ENCODE measurements at places on chromosomes 5 and 9.

DNA sequence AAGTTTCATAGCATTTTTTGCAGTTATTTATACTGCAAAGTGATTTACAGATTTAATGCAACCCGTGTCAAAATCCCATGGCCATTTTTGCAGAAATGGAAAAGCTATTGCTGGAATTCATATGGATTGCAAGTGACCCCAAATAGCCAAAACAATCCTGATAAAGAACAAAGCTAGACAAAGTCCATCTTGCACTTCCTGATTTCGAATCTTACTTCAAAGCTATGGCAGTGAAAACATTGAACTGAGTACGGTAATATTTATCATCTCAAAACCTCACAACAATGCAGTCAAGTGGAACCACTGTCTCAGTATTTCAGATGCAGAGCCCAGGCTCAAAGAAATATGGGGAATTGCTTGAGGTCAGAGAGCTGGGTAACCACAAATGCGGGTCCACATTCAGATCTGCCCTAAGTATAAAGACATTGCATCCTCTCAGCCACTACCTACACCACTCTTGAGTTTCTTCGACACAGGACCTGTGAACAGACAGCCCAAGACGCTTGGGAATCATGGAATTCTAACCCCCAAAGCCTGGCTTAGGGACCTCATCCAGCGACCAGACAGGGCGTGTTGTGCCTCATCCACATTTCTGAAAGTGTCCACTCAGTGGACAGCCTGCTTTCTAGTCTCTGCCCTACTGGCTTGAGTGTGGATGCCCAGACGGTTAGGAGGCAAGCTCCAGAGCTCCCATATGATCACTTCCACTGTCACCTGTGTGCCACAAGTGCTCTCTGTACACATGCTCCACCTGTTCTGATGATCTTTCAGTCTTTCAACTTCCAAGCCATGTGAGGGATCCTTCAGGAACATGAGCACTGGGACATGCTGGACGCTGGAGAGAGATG lies 39.3 kb upstream of the KCNIP1 start:
- DNase-seq: no peak

- no peak for DNase-seq
Measured at GRCh38 chr5:166497496-166498104, 1793.8 kb upstream of the WWC1 start.

DNA sequence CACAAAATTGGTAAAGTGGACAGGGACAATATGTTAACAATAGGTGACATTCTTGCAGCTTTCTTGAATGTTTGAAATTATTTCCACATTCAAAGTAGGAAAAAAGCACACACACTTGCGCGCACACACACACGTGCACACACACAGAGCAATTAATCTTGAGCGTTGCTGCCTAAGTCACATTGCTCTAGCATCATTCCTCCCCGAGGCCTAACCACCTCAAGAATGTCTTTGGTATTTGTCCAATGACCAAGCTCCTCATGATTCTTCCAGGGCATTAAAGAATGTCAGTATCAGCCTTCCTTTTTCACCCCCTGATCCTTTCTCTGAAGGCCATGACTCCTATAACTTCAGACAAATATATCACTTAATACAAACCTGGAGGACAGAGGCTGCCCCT lies 198.1 kb downstream of the NPR3 start:
- DNase-seq: no peak

- DNase-seq: no peak
Measured at GRCh38 chr5:168796593-168797580, 217.7 kb upstream of the PANK3 start.

GRCh38 chr5:175457466-175457865 lies 13.5 kb upstream of the DRD1 start:
- DNase-seq: no peak

DNA sequence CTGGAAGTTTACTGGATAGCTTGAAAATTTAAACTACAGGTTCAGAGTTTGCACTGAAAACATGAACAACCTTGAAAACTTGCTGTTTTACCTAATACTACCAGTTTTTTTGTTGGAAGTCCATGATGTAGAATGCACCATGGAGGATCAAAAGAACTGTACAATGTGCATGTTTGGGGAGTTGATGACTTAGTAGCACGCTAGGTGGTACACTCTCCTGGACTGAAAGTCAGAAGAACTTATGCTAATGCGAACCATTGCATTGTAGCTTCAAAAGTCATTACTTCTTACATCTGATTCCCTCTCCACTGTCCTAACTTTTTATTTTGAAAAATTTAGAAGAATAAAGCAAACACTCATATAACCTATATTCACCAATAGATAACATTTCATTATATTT lies 211.0 kb downstream of the OSTF1 start:
- DNase-seq: no peak

- peak; percentile 81 for DNase-seq
Measured at GRCh38 chr9:68704814-68705530, at the start of gene PIP5K1B. TSS of gene PIP5K1B (plus strand) at chr9:68705240. CDS start at chr9:68822615, 117,375 bp downstream.

GRCh38 chr5:15746833-15747232 lies 246.9 kb downstream of the FBXL7 start:
- no peak for DNase-seq
